T-cell (primary cell): ENCODE measurements at places on chromosomes 11 and 22. TPM values are rescaled to one million over a fixed set of nuclear protein-coding genes. Genes with fewer than 3 reads are reported as not detected.
A peak's percentile ranks its signal among the peaks of the same experiment; 100 is the strongest.

Gene MUC6
- total RNA-seq: not detected

- peaks cover 8% of the 10 kb centered on the region for H3K4me1 ChIP-seq
- H3K4me3 ChIP-seq: no peak overlapping the region
- no peak overlapping the region for H3K27ac ChIP-seq
- H3K36me3 ChIP-seq: no peaks in the 10 kb centered on the region
Measured at GRCh38 chr11:44988981-44989635, 38.4 kb upstream of the TP53I11 start.

- peaks cover 10% of the 10 kb centered on the region for H3K36me3 ChIP-seq
- peaks cover 39% of the 10 kb centered on the region for H3K4me1 ChIP-seq
- no peaks in the 10 kb centered on the region for H3K27me3 ChIP-seq
- H3K27ac ChIP-seq: no peak overlapping the region
- H3K4me3 ChIP-seq: no peak overlapping the region
Measured at GRCh38 chr11:47534704-47535251, 18.2 kb downstream of the CELF1 start.

Gene OR51L1
- not detected for total RNA-seq

GRCh38 chr11:11843211-11843621 lies 1.4 kb downstream of the USP47 start:
- H3K36me3 ChIP-seq: no peaks in the 10 kb centered on the region
- H3K27ac ChIP-seq: peak overlapping the region; percentile 96
- peaks cover 16% of the 10 kb centered on the region for H3K4me1 ChIP-seq
- no peaks in the 10 kb centered on the region for H3K27me3 ChIP-seq
- peak overlapping the region; percentile 70 for H3K4me3 ChIP-seq

Gene NXPE2
- total RNA-seq: not detected

Gene DDX6
- 220 TPM for total RNA-seq

Gene MRGPRX3
- not detected for total RNA-seq

- H3K27me3 ChIP-seq: no peaks in the 10 kb centered on the region
- H3K27ac ChIP-seq: no peak overlapping the region
- no peak overlapping the region for H3K4me3 ChIP-seq
- no peak for DNase-seq
Measured at GRCh38 chr11:118903204-118904015, 19.7 kb downstream of the CXCR5 start.

Gene NTM
- not detected for total RNA-seq

Gene NEFH
- 0.53 TPM for total RNA-seq

DNA sequence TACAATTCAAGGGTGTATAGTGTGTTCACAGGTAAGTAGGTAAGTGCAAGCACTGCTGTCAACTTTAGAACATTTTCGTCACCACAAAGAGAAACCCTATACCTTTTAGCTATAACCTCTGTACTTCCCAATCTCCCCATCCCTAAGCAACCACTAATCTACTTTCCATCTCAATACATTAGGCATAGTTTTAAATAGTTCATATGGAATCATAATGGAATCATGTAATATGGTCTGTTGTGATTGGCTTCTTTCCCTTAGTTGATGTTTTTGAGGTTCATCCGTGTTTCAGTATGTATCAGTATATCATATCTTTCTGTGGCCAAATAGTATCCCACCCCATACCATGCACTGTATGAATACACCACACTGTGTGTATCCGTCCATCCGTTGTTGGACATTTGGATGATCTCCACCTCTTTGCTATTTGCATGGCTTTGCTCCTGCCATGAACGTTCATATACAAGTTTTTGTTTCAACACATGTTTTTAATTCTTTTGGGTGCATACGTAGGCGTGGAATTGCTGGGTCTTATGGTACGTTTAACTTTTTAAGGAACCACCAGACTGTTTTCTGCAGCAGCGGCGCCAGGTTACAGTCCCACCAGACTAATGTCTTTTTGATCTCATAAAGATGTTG lies 27.7 kb upstream of the OPCML start:
- no peaks in the 10 kb centered on the region for H3K36me3 ChIP-seq
- no peak overlapping the region for H3K27ac ChIP-seq
- no peak for DNase-seq
- H3K4me3 ChIP-seq: no peak overlapping the region
- no peaks in the 10 kb centered on the region for H3K27me3 ChIP-seq

DNA sequence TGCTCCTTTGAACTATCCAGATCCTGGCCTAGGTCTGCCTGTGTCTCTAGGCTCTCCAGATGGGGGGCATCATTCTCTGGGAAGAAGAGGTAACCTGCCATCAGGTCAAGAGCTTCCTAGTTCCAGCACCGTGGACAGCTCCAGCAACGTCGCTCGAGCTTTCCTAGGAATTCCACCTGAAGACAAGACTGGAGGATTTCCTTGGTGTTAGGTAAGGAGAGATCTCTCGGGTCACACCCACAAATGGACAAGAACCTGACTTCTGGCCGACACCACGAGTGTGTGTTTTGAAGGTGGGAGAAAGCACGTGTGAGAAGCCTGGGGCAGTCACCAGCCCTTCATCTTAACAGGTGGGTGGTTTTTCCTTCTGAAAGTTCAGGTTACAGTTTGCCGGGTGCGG lies 1.2 kb downstream of the PRG3 start:
- H3K27ac ChIP-seq: no peak overlapping the region
- H3K4me1 ChIP-seq: no peaks in the 10 kb centered on the region
- H3K27me3 ChIP-seq: peaks cover 24% of the 10 kb centered on the region
- no peak overlapping the region for H3K4me3 ChIP-seq
- DNase-seq: no peak

Gene ARHGAP1
- 64.6 TPM for total RNA-seq

DNA sequence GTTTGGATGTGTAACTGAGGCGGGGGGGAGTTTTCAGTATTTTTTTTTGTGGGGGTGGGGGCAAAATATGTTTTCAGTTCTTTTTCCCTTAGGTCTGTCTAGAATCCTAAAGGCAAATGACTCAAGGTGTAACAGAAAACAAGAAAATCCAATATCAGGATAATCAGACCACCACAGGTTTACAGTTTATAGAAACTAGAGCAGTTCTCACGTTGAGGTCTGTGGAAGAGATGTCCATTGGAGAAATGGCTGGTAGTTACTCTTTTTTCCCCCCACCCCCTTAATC lies 2.3 kb downstream of the MALAT1 start:
- no peaks in the 10 kb centered on the region for H3K27me3 ChIP-seq
- H3K4me1 ChIP-seq: peaks cover 39% of the 10 kb centered on the region
- H3K4me3 ChIP-seq: peak overlapping the region; percentile 100

GRCh38 chr11:2466869-2467694 lies 22.3 kb downstream of the KCNQ1 start:
- no peak overlapping the region for H3K27ac ChIP-seq
- H3K4me1 ChIP-seq: peaks cover 66% of the 10 kb centered on the region
- H3K27me3 ChIP-seq: peaks cover 17% of the 10 kb centered on the region
- DNase-seq: peak; percentile 74
- H3K36me3 ChIP-seq: no peaks in the 10 kb centered on the region
- peak overlapping the region; percentile 33 for H3K4me3 ChIP-seq

- no peak overlapping the region for H3K27ac ChIP-seq
- H3K4me1 ChIP-seq: no peaks in the 10 kb centered on the region
- no peaks in the 10 kb centered on the region for H3K36me3 ChIP-seq
- DNase-seq: no peak
Measured at GRCh38 chr11:94954753-94955152, 18.6 kb downstream of the CWC15 start.

DNA sequence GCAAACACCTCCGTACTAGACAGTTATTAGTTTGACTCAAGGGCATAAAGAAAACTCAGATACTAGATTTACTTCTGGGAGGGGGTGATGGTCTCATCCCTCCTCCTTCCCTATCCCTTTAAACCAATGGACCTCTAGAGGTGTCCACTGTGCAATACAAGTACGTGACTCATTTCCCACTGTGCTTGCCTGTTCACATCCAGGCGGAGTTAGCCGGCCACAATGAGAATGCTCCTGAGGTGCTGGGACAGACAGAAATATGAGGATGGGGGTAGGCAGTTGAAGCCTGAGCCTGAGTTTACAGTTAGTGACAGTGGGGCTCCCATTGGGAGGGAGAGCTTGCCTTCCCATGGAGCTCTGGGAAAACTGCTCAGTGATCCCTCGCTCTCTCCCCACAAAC lies 8.4 kb upstream of the PMM1 start:
- no peak overlapping the region for H3K27ac ChIP-seq
- peaks cover 28% of the 10 kb centered on the region for H3K36me3 ChIP-seq
- DNase-seq: no peak
- H3K27me3 ChIP-seq: peaks cover 3% of the 10 kb centered on the region
- peaks cover 9% of the 10 kb centered on the region for H3K4me1 ChIP-seq

DNA sequence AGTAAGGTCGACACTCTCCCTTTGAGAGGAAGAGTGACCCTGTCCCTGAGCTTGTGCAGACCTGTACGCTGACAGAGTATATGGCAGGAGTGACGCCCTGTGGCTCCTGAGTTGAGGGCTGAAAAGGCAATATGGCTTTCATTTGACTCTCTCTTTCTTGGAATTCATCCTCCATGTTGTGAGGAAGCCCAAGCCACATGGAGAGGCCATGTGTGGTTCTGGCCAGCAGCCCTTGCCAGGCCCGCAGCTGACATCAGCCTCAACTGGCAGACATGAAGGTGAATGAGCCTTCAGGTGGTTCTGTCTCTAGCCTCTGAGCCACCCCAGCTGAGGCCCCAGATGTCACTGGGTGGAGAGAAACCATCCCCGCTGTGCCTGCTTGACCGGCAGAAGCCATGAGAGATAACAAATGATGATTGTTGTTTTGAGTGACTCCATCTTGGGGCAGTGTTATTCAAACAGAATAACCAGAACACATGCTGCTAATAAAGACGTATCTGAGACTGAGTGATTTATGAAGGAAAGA lies 31.9 kb downstream of the SMIM38 start:
- DNase-seq: no peak
- no peaks in the 10 kb centered on the region for H3K36me3 ChIP-seq
- no peak overlapping the region for H3K4me3 ChIP-seq
- H3K27me3 ChIP-seq: peaks cover 29% of the 10 kb centered on the region

DNA sequence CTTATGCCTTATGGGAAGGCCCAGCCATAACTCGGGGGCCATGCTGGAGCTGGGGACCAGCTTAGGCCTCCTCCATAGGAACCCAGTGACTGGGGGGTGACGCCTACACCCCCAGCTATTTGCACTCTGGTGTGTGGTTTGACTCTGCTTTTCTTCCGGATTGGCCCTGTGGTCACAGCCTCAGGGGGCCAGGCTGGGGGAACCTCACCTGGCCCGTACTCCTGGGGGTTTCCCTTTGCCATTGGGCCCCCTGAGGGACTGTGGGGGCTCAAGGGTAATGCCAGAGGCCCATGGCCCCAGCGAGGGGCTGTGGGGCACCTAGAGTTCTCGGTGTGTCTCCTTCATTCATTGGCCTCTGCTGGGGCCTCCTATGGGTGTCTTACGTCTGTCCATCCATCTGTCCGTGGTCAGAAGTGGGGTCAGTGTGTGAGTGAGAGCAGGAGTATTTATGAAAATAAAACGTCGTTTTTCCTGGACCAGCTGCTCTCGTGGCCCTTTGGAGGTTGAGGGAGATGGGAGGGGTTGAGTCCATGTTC lies 6.3 kb upstream of the SH3BP1 start:
- peaks cover 44% of the 10 kb centered on the region for H3K4me1 ChIP-seq
- DNase-seq: peak; percentile 28
- H3K4me3 ChIP-seq: peak overlapping the region; percentile 35
- no peaks in the 10 kb centered on the region for H3K27me3 ChIP-seq
- peak overlapping the region; percentile 88 for H3K27ac ChIP-seq

DNA sequence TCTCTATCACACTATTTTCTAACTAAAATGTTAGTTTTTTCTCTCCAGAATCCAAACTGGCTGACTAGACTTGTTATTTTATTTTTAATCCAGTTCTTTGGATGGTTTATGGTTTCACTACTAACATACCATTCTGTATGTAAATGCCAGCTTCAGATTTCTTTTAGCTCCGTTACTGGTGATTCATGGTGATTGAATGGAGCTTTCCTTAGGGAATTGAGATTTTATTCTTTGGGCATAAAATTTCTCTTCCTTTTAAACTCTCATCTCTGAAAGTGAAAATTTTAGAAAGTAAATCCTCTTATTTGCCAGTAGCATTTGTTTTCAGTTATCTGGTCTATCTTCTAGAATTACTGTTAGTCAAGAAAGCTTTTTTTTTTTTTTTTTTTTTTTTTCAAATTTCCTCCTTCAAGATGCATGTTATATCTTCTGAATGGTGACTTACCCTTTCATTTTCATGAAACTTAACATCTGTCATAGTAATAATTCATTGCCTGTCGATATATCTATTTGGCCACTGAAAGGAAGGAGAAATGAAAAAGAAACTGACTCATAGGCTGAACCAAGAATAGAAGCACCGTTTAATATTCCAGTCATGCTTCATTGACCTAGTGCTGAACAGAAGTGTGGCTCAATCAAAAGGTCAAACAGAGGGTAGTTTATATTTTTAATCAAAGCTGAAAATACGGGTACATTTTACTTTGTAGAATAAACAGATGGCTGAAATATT lies 6.4 kb downstream of the ENDOD1 start:
- H3K4me1 ChIP-seq: no peaks in the 10 kb centered on the region
- no peak overlapping the region for H3K27ac ChIP-seq
- no peaks in the 10 kb centered on the region for H3K27me3 ChIP-seq
- H3K36me3 ChIP-seq: no peaks in the 10 kb centered on the region

DNA sequence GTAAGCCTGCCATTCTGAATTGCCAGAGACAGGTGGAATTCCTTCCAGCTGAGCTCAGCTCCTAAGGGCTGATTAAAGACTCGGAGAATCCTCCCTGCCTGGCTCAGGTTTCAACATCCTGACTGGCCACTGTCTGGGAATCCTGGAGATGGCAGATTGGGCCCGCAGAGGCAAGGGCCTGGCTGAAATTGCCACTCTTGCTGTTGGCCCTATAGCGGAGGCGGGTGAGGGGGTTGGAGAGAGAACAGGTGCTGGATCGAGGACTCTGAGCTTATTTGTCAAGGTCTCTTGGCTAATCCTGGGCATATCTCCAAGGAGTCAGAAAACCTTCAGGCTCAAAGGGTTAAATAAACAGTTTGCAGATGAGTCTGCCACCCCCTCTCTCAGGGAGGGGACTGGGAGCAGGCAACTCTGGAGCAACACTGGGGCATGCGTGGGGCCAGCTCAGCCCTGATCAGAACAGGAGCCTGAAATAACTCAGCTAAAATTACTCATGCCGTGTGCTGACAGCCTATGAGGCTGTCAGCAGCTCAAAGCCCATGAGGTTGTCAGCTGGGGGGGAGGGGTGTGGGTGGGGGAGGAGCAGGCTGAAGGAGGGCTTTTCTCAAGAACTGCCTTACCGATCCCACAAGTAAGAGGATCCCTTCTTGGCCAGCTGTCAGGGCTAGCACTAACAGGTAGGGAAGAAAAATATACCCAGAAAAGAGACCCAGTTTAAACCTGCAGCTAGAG lies 14.7 kb upstream of the MFRP start:
- H3K4me3 ChIP-seq: no peak overlapping the region
- no peak for DNase-seq
- no peak overlapping the region for H3K27ac ChIP-seq
- no peaks in the 10 kb centered on the region for H3K36me3 ChIP-seq
- H3K4me1 ChIP-seq: peaks cover 21% of the 10 kb centered on the region

Gene CCDC116
- 0.16 TPM for total RNA-seq

DNA sequence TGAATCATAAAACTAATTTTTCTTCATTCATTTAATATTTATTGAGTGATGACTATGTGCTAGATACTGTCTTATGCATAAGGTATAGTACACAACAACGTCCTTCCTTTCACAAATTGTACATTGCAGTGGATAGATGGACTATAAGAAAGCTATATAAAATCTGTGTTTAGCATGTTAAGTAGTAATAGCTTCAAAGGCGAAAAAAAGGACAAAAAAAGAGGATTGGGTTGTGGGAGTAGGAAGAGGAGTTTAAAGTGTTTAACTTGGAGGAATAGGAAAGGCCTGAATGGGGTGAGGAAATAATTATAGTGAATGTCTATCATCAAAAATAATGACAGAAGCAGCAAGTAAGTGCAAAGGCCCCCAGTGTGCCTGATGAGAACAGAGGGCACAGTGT lies 565.4 kb upstream of the LUZP2 start:
- H3K27me3 ChIP-seq: no peaks in the 10 kb centered on the region
- H3K4me1 ChIP-seq: no peaks in the 10 kb centered on the region
- H3K4me3 ChIP-seq: no peak overlapping the region

Gene OR8G5
- not detected for total RNA-seq

GRCh38 chr11:17563231-17563646 lies 16.2 kb downstream of the OTOG start:
- H3K27ac ChIP-seq: no peak overlapping the region
- H3K36me3 ChIP-seq: no peaks in the 10 kb centered on the region
- no peaks in the 10 kb centered on the region for H3K4me1 ChIP-seq
